ENCODE measurements at places on chromosomes 2 and 18.

- no peak for DNase-seq
Measured at GRCh38 chr2:221120643-221121042, 451.5 kb downstream of the EPHA4 start.

DNA sequence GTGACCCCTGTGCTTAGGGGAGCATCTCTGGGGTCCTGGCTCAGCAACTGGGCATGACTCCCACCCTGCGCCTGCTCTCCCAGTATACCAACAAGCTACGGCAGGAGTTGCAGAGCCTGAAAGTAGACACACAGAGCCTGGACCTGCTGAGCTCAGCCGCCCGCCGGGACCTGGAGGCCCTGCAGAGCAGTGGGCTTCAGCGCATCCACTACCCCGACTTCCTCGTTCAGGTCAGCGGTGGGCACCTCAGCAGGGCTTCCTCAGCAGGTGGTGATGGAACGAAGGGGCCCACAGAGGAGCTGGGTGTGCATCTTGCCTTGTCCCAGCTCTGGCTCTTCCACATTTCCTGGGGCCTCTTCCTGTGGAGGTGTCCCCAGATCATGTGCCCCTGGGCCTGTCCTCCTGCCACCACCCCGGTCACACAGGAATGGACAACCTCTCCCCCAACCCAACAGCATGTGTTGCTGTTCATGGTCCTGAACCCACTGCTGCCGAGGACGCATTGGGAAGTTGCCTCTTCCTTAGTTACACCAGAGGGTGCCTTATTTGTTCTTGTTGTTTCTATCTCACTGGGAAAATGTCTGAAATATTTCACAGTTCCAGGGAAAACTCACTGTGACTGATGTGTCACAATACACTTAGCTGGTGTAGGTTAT, 10.8 kb downstream of the PROM2 start:
- no peak for DNase-seq

DNA sequence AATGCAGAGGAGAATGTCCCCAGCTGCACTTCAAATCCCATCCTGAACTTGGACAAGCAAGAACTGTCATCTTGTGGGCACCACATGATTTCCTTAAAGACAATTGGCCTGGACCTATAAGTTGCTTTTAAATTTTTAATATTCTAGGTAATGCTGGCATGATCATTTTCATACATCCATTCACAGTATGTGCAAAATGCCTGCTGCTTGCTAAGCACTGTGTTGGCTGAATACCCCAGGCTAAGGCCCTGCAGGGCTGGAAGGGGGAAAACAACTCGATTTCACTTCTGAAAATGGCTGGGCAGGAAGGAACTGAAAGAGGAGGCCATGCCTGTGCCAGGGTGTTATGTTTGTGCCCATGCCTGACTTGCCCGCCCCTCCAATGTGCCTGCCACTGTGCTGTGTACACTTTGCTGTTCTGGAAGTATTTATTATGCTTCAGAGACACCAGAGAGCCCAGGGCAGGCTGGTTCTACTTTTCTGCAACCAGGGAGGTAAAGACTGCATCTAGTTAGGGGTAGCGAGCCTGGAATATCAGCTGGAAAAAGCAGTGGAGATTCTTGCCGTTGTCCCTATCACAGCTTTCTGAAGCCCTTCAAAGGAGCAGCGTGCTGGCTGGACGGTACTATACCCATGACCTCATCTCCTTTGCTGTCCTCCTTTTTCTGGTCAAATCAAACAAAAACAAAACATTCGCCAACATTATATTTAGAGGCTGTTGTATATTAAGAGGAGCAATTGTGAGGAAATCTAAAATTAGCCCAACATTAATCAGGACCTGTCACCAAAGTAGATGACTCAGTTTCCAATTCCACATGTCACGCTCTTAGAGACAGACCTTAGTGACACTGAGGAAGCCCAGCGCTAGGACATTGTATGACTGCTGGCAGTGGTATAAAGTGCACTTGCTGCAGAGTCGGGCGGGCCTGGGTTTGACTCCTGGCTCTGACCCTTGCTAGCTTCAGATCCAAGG, 158.1 kb downstream of the DDX1 start:
- no peak for DNase-seq

GRCh38 chr18:44518091-44518615, 162.5 kb upstream of the SETBP1 start:
- DNase-seq = no peak

DNA sequence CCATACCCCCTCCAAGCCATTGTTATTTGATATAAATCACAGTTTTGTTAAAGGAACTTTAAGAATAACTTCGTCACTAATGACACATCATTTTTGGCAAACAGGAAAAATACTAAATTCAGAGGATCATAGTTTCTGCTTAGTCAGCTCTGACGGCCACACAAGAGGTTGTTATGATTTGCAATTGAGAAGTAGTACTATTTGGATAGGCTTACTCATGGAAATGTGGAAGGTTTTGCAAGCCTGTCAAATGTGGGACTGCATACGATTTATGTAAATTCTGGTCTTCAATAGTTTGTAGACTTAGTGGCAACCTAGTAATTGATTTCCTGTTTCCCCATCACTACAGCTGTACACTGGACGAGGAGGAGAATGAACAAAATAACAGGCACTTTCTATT, 108.1 kb downstream of the ARHGEF33 start:
- DNase-seq = no peak

- peak; percentile 41 for DNase-seq
Measured at GRCh38 chr2:226799211-226799975, at the start of gene IRS1. Gene IRS1 (minus strand): TSS chr2:226799820. CDS start chr2:226798738, 1,082 bp downstream.

DNA sequence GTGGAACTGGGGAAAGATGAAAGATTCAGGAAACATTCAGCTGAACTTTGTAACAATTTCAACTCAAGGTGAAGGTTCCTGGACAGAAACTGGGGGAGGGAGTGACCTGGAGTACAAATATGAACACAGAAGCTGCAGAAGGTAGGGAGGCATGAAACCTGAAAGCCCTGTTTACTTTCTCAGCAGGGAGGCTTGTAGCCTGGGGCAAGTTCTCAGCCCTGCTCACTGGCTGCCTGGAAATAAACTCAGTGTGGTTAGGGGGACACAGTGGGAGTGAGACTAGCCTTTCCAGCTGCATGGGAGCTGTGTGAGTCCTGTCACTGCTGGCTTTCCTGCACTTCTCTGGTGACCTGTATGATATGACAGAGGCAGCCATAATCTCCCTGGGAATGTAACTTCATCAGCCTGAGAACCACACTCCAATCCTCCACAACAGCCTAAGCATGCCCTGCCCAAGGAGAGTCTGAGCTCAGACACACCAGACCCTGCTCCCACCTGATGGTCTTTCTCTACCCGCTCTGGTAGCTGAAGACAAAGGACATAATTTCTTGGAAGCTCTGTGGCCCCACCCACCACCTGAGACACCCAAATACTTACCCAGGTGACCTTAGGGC, 77.0 kb downstream of the ZSWIM2 start:
- no peak for DNase-seq

GRCh38 chr2:66541646-66542045, 106.7 kb downstream of the MEIS1 start:
- DNase-seq = no peak

- DNase-seq = no peak
Measured at GRCh38 chr2:158828378-158829164, 33.5 kb downstream of the DAPL1 start.

DNA sequence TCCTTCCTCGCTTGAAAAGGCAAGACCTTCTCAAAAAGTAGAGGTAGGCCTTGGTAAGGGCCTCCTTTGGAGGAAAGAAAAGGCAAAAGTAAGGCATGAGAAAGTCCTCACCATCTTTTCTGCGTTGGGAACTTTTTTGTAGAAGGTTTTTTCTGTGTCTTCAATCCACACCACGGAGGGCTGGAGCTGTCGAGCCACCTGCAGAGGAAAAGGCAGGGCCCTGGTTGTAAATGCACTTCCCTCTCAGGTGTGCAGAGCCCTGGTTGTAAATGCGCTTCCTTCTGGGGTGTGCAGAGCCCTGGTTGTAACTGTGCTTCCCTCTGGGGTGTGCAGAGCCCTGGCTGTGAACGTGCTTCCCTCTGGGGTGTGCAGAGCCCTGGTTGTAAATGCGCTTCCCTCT, 80.2 kb upstream of the ASB18 start:
- no peak for DNase-seq

DNA sequence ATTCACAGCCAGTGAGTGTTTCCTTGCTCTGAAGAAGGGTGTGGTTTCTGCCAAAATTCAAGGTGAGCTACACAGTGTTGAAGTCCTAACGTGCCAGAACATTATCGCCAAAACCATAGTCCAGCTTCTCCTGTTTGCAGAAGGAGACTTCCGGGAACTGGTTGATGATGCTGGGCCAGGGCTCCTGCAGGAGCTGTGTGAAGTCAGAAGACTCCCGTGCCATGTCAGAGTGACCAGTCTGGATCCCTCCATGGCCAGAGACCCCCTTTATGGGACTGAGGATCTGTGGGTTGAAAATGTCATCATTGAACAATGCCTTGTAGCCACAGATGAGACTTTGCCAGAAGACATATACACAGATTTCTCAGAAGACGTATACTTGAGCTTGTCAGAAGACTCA, 96.0 kb upstream of the RAB12 start:
- no peak for DNase-seq

DNA sequence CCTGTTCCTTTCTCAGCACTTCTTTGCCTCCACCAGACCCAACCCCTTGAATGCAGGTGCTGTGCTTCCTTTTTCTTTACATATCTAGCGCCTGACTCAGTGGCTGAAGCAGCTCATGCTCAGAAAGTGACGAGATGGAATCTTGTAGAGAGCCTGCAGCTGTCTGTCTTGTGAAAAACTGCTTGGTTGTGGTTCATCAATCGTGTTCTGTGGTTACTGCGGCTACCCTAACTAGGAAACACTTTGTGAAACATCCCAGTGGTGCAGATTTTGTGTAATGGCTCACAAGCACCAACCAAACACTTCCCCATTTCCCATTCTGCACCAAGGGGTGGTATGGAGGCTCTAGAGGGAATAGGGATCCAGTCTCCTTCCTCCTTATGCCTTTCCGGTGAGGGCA, 307.2 kb upstream of the MMADHC start:
- DNase-seq = no peak

DNA sequence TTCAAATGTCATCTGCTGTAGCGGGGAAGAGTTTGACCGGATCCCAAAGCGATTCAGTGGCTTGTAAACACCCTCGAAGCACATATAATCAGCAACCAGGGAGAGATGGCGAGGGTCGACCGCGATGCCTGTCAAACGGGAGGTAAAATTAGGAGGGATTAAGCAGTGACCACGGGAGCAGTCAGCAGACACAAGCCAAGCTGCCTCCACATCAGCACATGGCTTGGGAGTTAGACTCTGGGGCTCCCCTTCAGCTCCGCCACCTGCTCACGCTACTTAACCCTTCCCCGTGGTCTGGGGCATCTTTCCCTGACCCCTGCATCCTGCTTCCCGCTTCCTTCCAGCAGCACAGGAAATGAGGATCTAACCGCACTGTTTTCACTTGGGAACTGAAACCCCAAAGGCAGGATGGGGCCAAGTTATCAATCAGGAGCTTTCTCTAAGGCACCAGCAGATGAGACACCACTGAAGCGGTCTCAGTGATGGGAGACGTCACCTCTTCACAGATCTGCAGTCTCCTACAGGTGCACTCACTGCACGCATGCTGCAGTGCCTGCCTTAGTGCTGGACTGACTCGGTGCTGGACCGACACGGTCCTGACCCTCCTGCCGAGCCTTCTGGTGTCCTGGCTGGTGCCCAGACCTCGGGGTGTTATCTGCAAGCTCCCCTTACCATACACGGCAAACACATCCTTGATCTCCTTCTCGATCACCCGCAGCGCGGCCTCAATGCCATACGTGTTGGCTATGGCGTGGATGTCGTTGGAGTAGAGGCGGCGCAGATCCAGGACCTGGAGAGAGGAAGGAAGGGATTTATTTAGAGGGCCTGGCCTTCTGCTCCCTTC, 77.5 kb downstream of the POLR1A start:
- DNase-seq = no peak

- no peak for DNase-seq
Measured at GRCh38 chr2:120552800-120553481, 182.7 kb upstream of the GLI2 start.

- DNase-seq = no peak
Measured at GRCh38 chr2:135893374-135893794, 17.1 kb upstream of the MCM6 start.

GRCh38 chr2:85238607-85239006, 89.2 kb downstream of the TGOLN2 start:
- DNase-seq = no peak

DNA sequence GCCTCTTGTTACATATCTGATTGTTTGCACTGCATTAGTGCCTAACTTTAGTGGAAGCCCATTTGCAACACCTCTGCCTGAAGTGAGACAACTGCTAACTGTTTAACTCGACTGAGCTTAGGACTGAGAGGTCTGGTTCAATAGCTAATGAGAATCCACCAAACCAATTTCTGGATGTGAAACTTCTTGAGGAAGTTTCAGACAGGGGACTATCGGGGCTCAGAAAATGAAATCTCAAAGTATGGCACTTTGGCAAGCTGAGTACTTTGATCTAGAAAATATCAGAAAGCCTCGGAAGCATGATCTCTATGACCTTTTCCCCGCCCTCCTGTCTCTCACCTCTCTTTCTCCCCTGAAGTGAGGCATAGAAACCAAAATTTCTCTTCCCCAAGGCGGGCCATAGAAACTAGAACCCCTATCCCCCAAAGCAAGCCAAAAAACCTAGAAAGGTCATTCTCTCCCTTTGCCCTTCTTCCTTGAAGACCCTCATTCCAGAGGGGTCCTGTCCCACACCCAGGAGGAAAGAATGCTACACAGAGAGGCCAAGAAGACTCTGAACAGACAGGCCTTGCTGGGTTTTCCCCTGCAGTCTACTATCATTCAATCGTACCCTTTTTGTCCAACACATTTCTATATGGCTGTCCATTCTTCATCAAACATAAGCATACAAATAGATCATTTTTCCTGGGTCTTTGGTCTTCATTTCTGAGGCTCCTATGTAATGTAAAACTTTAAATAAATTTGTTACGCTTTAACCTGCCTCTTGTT, 69.6 kb upstream of the CREB1 start:
- no peak for DNase-seq

DNA sequence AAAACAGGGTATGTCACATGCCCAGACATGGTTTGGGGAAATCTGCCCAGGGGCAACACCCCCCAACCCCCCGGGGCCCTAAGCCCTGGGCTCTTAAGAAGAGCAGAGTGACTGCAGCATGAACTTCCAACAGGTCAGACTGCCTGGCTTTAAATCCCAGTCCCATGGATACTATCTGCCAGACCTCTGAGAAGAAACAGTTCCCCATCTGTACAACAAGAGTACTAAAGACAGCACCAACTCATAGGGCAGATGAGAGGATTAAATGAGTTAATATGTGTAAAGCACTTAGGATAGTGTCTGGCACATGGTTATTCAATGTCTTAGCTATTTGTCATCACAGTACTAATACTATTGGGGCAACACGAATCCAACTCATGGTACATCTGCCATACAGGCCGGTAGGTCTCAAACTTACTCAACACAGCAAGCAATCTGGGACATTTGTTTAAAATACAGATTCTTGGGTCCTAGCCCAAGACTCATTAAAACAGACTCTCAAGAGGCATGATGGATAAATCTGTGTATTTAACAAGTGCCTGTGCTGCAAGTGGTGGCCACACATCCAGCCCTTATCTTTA, 23.4 kb downstream of the CDH2 start:
- no peak for DNase-seq

- DNase-seq = no peak
Measured at GRCh38 chr18:58668897-58669296, 2.4 kb upstream of the MALT1 start.

GRCh38 chr2:217924346-217924901, 78.4 kb downstream of the TNS1 start:
- no peak for DNase-seq
